Activated T-cell treated with anti-CD3 and anti-CD28 coated beads for 1 hour (primary cell): ENCODE measurements at places on chromosomes 1 and 21.
A peak's percentile ranks its signal among the peaks of the same experiment; 100 is the strongest.

DNA sequence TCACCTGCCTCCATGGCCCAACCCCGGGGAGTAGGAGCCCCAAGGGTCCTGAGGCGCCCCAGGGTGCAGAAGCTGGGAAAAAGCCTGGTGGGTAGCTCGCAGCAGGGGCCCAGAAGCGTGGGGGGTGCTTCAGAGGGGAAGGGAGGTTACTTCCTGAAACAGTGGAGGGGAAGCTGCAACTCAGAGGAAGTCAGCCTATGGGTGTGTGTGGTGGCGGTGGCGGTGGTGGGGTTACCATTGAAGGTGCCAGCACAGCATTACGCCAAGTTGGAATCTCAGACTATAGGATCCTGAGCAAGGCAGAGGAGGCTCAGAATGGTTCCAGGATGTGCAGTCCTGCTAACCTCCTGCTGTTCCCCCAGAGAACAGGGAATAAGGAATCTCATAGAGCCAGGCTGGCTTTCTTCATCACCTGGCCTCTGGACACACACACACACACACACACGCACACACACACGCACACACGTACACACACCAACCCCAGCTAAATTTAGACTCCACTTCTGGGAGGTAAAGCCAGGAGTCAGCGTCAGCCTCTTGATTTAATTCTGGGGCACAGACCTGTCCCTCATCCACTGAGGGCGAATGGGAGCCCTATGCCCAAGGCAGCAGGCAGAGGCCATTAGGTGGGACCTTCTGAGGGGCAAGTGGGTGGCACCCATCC, 1.3 kb downstream of the DENND4B start:
- DNase-seq: peak; percentile 64

DNA sequence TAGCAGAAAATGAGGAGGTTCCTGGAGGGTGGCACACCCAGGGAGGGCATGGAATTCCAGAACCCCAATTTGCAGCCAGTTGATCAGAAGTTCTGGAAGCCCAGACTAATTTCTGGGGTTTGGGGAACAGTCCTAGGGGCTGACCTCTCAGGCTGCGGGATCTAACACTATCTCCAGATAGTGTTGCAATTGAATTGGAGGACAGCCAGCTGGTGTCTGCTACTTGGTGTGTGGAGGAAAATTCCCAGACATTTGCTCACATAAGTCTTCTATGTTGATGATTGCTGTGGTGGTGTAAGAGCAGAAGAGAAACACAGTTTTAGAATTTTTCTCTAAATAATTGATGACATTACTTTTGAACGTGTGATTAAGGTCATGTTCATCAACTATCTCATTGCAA, 154.3 kb upstream of the RNPC3 start:
- no peak for DNase-seq

GRCh38 chr1:8965121-8965820, 19.6 kb downstream of the CA6 start:
- no peak for DNase-seq

DNA sequence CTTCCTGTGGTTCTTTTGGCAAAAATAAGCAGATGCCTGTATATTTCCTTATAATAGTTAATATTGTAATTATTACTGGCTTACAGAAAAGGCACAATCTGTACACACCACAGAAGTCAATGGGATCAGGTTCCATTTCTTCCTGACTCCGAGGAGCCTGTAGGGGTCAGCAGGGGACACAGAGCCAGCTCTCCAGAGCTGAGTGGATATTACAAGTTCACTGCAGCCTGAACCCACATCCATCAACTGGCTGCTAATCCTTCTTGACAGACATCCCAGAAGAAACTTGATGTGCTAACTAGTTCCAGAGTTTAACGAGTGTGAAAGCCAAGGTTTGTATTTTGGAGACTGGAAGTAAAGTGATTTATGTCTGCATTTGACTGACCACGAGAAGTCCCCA, 203.8 kb downstream of the LMX1A start:
- DNase-seq: no peak

DNA sequence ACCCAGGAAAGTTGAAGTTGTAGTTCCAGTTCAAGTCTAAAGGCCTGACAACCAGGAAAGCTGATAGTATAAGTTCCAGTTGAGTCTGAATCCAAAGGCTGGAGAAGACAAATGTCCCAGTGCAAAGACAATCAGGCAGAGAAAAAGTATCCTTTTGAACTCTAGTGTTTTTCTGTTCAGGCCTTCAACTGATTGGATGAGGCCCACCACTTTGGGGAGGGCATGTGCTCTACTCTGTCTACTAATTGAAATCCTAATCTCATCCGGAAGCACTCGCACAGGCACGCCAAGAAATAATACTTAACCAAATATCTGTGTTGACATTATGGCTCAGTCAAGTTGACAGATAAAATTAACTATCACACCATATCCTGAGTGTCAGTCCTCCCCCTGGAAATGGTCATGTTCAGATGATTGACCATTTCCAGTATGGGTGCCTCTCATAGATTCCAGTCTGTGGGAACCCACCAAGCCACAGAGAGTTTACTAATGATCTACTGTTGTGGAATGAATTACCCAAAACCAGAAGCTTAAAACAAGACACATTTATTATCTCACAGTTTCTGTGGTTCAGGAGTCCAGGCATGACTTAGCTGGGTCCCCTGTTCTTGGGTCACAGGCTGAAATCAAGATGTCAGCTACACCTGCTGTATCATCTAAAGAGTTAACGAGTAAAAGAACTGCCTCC, 296.3 kb upstream of the ZP4 start:
- no peak for DNase-seq

DNA sequence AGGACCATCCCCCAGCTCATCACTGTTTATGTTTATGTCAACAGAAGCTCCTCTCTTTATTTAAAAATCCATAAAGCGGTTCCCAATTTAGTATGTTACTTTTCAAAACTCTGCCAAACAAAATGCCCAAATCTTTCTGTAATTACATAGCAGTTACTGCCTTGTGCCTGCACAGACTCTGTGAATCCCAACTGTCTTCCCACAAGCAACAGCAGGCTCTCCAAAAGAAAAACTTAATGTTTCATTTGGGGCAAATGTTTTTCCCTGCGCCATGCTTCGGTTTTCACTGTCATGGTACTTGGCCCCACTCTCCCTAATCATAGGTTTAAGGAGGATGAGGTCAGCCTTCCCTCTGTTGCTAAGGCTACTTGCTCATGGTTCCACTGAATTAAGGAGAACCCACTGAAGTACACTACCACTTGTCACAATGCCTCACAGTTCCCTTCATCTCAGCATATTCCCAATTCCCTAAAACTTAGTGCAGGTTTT, 4.6 kb downstream of the COLGALT2 start:
- DNase-seq: no peak

DNA sequence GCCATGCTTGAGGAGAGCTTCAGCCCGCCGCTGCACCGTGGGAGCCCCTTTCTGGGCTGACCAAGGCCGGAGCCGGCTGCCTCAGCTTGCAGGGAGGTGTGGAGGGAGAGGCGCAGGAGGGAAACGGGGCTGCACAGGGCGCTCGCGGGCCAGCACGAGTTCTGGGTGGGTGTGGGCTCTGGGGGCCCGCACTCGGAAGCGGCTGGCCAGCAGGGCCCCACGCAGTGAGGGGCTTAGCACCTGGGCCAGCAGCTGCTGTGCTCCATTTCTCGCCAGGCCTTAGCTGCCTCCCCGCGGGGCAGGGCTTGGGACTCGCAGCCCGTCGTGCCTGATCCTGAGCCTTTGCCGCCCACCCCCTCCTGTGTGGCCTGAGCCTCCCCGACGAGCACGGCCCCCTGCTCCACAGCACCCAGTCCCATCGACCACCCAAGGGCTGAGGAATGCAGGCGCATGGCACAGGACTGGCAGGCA, 1554.0 kb downstream of the KCNT2 start:
- no peak for DNase-seq

DNA sequence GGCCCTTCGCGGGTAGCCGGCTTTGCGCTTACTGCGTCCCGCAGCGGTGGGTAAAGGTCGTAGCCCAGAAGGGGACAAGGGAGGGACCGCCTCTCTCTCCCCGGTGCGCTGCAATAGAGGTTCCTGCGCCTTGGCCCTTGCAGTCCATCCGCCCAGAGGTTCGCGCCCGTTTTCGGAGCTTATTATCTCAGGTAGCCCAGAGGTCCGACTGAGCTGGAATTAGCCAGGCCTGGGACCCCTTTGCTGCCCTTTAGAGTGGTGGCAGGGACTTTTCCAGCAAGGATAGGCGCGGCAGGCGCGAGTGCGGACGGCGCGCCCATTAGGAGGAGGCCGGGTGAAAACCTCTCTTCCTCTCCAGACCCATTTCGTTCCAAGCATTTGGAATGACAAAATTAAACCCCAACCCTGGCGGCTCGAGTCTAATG, 5.0 kb downstream of the LHX4 start:
- no peak for DNase-seq

DNA sequence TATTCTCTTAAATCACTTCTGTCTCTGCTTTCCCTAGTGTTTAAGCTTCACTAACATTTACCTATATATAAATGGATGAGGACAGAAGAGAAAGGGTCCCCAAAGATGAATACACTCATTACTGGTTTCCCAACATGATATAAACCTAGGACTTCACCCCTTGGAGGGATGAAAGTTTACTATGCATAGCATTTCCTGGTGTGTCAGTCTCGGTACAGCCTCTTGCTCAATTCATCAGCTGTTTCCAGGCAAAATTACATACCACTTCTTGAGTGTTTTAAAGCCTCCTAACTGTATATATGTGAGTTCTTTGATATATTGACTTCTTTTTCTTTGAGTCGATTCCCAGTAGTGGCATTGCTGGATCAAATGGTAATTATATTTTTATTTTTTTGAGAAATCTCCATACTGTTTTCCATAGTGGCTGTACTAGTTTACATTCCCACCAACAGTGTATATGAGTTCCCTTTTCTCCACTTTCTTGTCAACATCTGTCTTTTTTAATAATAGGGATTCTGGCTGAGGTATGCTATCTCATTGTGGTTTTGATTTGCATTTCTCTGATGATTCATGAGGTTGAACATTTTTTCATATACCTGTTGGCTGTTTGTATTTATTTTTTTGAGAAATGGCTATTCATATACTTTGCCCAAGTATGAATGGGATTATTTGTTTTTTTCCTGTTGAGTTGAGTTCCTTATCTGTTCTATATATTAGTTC, 259.3 kb upstream of the CACYBP start:
- no peak for DNase-seq

- peak; percentile 23 for DNase-seq
Measured at GRCh38 chr1:167221126-167221737, 546 bp downstream of the POU2F1 start.

GRCh38 chr1:44002606-44003157, 11.3 kb downstream of the CCDC24 start:
- no peak for DNase-seq

GRCh38 chr1:22364764-22365163, 86.9 kb upstream of the ZBTB40 start:
- DNase-seq: no peak

DNA sequence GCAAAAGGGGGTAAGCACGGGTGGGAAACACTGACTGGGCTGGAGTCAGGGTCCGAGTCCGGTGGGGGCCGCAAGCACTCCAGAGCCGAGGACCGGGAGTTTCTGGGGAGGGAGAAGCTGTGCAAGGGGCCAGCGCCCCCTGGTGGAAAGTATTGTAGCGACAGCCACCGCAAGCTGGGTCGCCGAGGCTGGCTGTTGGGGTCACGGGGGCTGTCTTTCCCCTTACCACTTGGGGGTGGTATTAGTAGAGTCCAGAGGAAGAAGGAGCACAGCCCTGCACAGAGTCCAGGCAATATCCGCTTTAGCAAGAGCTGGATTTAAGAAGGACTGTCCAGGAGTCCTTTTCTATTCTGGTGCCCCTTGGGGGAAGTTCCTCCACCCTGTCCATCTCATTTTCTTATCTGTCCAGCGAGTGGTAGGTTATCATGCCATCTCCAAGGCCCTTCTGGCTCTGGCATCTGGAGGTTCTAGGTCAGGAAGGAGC, 17.9 kb upstream of the ETV3 start:
- DNase-seq: peak; percentile 72

GRCh38 chr21:46454634-46455390, 3.9 kb upstream of the DIP2A start:
- DNase-seq: no peak

DNA sequence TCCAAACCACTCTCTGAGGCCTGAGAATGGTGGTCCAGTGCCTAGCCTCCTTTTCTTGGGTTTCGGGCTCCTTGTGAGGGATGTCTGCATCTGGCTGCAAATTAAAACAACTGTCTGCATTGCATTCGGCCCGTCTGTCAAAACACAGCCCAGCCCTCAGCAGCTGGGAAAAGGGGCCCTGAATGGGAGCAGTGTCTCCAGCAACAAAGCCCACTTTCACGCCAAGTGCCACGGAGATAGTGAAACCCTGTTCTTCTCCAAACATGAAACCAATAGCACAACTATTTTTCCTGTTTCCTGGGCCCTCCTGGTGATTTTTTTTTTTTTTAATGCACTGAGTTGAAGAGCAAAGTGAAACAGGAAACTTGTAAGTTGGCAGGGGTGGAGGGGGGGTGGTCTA, 138.4 kb downstream of the PLXNA2 start:
- no peak for DNase-seq

DNA sequence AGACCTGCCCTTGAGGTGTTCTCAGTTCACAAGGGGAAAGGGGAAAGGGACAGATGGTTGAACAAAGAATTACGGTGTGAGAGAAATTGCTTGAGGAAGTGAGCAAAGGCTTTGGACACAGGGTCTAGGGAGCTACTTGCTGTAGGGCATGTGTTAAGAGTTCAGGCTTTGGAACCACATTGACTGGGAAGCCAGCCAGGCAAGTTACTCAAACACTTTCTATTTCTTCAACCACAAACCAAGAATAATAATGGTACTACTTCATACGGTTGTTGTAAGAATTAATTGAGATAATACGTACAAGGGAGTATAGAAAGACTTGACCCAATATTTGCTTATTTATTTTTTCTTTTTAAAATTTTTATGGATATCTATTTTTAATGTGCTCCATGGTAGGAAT, 26.6 kb downstream of the AK4 start:
- no peak for DNase-seq

GRCh38 chr1:44714944-44715571, 15.9 kb downstream of the RNU5D-1 start:
- DNase-seq: peak; percentile 41

DNA sequence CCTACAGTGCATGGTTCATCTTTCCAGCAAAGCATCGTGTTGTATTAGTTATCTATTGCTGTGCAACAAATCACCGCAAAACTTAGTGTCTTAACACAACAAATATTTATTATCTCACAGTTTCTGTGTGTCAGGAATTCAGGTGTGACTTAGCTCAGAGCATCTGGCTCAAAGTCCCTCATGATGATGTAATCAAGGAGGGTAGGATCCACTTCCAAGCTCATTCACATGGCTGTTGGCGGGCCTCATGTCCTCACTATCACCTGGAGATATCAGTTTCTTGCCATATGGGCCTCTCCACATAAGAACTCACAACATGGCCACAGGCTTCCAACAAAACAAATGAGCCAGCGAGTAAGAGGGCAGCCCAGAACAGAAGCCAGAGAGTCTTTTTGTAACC, 135.6 kb upstream of the GJB5 start:
- no peak for DNase-seq
